Stimulated activated CD8-positive, alpha-beta memory T cell treated with anti-CD3 and anti-CD28 coated beads, Interleukin-2, amount 100 ng/mL, for 48 hours (primary cell): ENCODE measurements at places on chromosomes 12 and 14.

DNA sequence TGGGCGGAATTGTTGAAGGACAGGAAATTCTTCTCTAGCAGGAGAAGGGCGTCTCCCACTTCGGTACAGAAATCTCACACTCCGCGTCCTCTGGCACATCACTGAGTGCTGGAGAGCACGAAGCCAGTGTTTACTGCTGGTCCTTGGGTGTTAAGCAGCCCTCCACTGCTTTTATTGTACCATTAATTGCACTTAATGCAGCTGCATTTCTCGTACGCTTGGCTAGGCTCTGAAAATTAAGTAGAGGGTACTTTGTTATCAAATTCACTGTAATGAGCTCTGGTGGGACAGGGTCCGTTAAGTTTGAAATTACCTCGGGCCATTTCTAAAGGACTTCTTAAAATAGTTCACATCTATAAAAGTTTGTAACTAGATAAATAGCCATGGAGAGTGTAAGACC is 411.2 kb downstream of the NPAS3 start:
- no peak for DNase-seq

- DNase-seq: no peak
Measured at GRCh38 chr12:26692407-26692806, 140.6 kb downstream of the ITPR2 start.

DNA sequence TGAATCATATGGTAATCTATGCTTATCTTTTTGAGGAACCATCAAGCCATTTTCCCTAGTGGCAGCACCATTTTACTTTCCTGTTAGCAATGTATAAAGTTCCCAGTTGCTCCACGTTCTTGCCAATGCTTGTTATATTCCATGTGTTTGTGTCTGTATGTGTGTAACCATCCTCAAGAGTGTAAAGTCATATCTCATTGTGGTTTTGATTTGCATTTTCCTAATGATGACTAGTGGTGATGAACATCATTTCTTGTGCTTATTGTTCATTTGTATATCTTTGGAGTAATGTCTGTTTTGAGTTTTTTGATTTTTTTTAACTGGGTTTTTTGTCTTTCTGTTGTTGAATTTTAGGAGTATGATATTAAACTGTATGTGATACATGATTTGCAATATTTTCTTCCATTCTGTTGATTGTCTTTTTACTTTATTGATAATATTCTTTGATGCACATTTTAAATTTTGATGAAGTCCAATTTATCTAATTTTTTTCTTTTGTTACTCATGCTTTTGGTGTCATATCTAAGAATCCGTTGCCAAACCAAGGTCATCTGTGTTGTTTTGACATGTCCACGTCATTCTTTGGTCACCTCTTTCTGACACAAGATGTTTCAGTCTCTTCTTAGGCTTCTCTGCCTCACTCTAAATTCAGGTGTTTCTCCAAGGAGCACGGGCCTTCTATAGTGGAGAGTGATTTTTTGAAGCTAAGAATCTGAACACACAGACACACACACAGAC is 36.1 kb downstream of the PPHLN1 start:
- no peak for DNase-seq

- no peak for DNase-seq
Measured at GRCh38 chr14:100719976-100720520, 6.6 kb upstream of the DLK1 start.

- no peak for DNase-seq
Measured at GRCh38 chr12:43836475-43836989, 651 bp downstream of the TMEM117 start.

DNA sequence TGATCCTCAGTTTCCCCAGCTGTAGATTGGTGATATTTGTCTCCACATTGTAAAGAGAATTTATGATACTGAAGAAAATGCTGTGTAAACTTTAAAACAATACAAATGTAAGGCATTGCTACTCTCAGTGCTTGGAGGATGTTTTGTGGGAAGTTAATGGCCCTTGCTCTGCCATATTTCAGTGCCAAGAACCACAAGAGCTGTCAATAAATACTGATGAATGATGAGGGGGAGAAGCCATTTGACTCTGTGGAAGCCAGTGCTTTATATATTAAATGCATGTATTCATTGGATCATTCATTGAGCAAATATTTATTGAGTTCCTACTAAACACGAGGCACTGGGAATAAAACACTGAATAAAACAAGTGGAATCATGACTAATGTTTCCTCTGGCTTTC is 30.8 kb downstream of the CACNA1C start:
- DNase-seq: no peak

- DNase-seq: no peak
Measured at GRCh38 chr12:12817616-12818015, 4.5 kb downstream of the DDX47 start.

DNA sequence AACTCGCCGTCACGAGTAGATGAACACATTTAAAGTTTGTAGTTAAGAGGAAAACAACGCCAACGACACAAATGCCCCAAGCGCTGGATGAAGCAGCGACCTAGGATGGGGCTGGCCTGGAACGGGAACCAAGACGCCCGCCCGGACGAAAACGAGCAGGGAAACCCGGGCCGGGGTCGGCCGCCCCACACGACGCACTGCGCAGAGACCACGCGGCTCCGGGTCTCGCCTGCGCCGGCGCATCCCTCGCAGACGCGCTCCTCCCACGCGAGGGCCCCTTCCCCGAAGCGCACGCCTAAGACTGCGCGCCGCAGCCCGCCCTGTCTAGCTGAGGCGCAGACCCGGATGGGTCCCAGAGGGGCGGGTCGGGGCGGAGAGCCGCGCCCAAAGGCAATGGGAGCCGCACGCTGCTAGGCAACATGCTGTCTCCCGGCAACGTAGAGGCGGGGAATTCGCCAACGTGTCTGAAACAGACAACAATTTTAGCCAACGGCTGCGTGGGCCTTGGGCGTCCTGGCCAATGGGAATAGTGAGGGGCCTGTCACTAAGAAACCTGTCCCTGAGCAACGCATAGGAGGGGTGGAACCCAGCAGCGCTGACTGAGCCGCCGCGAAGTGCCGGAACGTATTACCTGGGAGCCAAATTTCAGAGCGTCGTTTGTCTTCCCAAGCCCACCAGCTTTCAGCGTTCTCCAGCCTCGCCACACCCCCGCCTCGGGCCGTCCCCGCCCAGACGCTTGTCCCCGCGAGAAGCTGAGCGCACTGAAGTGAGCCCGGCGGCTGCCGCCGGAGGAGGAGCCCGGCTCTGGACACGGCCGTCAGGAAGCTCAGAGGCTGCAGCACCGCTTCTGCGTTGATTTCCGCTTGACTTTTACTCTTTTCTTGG is 21.0 kb upstream of the CHFR start:
- DNase-seq: peak; percentile 95

DNA sequence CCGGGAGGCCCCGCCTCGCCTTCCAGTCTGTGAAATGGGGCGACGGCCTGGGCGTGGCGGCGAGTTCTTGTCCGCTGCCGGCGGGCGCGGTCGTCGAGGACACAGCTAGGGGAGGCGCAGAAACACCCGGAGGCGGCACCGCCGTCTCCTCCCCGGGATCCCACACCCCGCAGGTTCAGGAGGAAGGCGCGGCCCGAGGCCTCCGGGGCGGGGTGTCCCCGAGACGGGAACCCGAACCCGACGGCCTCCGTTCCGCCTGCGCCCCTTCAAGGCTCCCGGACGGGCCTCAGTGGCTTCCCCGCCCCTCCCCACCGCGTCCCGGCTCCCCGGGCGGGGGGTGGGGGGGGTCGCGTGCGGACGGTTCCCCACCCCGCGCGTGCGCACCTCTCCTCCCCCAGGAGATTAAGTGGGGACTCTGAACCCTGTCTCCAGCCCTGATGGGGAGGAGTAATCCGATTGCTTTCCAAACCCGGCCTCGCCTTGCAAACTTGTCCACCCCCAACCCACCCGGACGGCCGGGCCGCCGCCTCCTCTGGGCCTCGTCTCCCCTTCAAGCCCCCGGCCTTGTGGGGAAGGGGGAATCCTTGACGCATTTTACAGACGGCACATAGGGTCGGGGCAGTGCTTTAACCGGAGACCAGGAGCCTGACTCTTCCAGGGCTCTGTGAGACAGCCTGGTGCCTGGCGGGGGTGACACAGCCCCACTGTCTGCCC is 35.3 kb upstream of the ANKRD9 start:
- no peak for DNase-seq

GRCh38 chr14:85263916-85264675 is 265.8 kb upstream of the FLRT2 start:
- DNase-seq: no peak

DNA sequence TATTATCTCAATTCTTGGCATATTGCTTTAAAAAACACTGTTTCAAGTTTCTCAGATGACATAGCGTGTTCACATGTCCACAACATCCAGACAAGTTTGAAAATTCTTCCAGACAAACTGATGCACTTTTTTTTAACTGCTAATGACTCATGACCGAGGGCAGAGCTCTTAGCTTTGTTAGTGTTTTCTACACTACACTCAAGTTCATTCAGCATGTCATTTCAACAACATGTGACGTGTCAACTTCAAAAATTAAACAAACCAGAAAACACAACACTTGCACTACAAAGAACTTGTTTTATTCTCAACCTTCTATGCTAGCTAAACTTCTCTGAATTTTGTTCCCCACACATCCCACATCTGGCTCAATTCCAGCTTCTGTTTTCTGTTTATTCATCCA is 1186.3 kb upstream of the FLRT2 start:
- no peak for DNase-seq

DNA sequence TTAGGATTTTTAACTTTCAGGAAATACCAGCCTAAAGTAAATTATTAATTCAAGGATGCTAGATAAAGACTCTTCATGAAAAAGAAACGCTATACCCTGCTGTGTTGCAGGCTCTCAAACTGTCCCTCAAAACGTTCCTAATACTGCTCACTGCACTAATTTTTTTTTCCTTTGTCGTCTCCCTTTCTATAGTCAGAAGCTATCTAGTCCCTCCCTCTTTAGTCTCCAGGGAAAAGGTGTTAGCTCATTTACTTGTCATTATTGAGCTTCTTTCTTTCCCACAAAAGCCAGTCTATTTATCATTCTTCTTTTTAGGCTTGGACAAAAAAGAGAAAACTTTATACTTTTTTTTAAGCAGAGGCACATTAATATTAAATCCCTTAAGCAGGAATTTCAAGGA is 30.3 kb upstream of the INSM2 start:
- no peak for DNase-seq

- DNase-seq: no peak
Measured at GRCh38 chr14:49686425-49686824, 1.6 kb downstream of the POLE2 start.

GRCh38 chr14:102184316-102185035 is 44.8 kb downstream of the WDR20 start:
- DNase-seq: peak; percentile 16

DNA sequence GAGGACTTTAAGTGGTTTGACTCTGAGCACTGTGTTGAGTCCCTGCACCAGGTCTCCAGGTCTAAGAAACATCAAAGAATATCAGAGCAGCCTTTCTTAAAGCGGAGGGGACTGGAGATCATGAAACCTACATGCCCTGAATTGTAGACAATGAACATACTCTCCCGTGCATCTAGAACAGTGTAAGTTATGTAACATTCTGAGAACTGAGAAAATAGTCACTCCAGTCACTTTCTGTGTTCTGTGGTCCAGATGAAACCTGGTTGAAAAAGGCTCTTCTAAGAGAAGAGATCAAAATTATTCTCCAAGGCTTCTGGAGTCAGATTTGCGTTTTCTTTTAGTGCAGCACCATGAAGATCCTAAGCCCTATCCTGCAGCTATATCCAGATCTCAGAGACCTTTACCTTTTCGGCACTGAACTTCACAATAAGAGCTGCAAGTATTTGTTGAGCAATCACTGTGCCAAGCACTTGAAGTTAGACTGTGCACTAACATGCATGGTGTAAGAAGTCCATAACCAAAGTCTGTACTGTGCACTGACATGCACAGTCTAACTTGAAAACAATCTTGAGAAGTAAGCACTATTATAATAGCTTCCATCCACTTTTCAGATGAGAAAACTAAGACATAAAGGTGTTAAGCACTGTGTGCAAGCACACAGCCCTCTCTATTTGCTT is 65.6 kb upstream of the TMEM263 start:
- DNase-seq: no peak

DNA sequence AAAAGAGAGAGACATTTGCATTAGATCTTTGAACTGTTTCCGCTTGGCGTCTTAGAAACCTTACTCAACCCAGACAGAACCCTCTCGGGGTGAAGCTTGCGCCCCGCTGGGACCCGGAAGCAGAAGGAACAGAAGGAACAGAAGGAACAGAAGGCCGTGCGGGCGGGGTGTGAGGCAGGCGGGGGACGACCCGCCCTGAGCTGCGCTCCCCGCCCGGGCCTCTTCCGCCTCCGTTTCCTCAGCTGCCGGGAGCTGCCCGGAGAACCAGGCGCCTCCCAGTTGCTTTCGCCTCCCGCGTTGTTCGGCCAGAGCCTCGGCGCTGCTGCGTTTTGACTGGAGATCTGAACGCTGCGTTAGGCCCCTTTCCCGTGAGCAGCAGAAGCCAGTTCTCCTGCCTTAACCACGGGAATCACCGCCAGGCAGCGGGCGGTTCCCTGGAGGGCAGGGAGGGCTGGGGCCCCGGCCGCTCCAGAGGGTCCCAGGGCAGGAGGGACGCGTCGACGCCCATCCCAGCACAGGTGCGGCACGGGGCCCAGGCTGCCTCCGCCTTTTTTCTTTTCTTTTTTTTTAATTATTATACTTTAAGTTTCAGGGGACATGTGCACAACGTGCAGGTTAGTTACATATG is 19.3 kb upstream of the MMP17 start:
- DNase-seq: no peak

GRCh38 chr12:48894271-48894670 is 28.6 kb upstream of the RND1 start:
- no peak for DNase-seq

GRCh38 chr12:102990419-102990818 is 32.9 kb downstream of the ASCL1 start:
- DNase-seq: no peak

- DNase-seq: no peak
Measured at GRCh38 chr12:116381240-116381743, 103.8 kb upstream of the MED13L start.

DNA sequence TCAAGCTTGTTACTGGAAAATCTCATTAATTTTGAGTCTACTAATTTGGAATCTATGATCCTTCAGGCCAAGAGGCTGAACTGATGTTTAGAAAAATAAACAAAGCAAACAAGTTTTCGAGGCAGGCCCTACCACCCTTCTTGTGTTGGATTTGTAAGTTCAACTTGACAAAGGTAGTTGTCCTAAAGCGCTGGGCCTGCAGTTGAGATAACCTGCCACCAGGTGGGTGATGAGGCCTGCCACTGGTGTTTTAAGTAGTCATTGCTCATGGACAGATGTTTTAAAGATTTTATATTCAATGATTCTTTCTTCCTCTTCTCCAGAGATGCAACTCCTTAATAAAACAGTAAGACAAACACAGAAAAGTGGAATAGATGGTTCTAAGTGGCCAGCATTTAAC is 19.4 kb downstream of the ACVRL1 start:
- peak; percentile 40 for DNase-seq

GRCh38 chr12:10405294-10405693 is 4.3 kb downstream of the KLRC4 start:
- DNase-seq: no peak
